Stimulated activated CD8-positive, alpha-beta memory T cell treated with anti-CD3 and anti-CD28 coated beads, Interleukin-7, amount 100 ng/mL, for 24 hours (primary cell): ENCODE measurements at places on chromosomes 7 and 10.

- no peak for DNase-seq
These were observed 18.8 kb upstream of the CHST12 start for GRCh38 chr7:2384354-2385243.

GRCh38 chr7:105295596-105296352, 92.9 kb downstream of the SRPK2 start:
- DNase-seq, result no peak

DNA sequence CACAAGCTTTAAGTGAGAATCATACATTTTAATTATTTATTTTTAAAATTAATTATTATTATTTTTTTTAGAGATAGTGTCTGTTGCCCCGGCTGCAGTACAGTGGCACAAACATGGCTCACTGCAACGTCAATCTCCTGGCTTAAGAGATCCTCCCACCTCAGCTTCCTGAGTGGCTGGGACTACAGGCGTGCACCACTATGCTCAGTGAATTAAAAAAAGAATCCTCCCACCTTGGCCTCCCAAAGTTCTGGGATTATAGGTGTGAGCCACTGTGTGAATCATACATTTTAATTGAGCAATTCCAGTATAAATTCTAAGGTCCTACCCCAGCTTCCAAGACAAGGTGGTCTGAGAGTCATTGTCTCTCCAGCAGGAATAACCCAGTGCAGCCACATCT, 172.4 kb downstream of the JAZF1 start:
- no peak for DNase-seq

GRCh38 chr10:113000442-113000841, 50.4 kb downstream of the TCF7L2 start:
- no peak for DNase-seq

GRCh38 chr7:51759985-51760384, 443.4 kb upstream of the COBL start:
- DNase-seq, result no peak

- DNase-seq, result no peak
These were observed 175.7 kb upstream of the PCLO start for GRCh38 chr7:83338277-83338950.

- no peak for DNase-seq
These were observed 107.9 kb upstream of the PPIF start for GRCh38 chr10:79239275-79239779.

DNA sequence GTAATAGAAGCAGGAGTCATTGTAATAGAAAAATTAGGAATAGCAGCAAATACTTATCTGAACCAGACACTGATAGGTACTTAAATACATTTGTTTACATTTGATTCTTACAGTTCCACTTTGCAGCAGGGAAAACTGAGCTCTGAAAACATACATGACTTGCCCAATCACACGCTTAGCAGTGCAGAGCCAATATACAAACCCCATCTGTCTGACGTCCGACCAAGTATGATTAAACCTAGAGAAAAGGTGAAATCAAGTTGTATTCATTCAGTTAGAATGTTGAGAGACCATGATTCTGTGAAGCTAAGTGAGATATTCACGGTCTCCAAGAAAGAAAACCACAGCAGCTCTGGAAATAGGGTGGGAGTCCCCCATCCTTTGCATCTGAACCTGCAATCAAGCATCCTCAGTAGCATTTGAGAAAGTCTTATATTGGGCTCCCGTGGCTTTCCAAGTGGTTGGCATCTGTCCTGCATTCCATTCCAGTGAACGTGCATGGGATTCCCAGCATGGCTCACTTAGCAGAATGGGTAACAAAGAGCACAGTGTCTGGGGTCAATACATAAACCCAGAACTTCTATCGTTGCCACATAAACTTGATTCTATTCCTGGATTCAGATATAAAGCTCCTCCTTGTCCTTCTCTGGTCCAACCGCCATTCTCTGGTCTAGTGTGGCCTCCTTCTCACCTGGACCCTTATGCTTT, 148.7 kb upstream of the RSU1 start:
- DNase-seq, result no peak

- DNase-seq, result no peak
These were observed 111.8 kb upstream of the NANOS1 start for GRCh38 chr10:118917701-118918100.

GRCh38 chr7:76142861-76143260, 58.8 kb upstream of the SRRM3 start:
- DNase-seq, result no peak

DNA sequence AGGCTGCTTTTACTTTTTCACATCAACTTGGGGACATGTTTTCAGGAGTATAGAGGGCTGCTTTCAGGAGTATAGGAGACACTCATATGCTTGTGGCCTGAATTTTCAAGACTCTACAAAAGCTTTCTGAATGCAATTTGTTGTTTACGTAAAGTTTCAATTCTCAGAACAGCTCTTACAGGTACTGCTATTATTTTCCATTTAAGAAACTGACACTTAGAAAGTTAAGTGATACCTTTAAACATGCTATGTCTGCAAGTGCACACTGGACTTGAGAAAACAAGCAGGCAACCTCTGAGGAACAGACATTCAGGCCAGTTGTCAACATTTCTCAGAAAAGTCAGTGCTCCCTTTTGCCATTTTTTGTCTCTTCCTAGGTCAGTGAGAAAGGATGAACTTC, 70.0 kb upstream of the PHYHIPL start:
- DNase-seq, result no peak

GRCh38 chr7:91759205-91759863, 121.2 kb downstream of the MTERF1 start:
- DNase-seq, result no peak

- DNase-seq, result no peak
These were observed 220.5 kb downstream of the KLF6 start for GRCh38 chr10:3564346-3565002.

- DNase-seq, result no peak
These were observed 110.5 kb downstream of the DYNC2I1 start for GRCh38 chr7:158966780-158967390.

GRCh38 chr10:80472234-80473095, 18.4 kb downstream of the TSPAN14 start:
- DNase-seq, result no peak

DNA sequence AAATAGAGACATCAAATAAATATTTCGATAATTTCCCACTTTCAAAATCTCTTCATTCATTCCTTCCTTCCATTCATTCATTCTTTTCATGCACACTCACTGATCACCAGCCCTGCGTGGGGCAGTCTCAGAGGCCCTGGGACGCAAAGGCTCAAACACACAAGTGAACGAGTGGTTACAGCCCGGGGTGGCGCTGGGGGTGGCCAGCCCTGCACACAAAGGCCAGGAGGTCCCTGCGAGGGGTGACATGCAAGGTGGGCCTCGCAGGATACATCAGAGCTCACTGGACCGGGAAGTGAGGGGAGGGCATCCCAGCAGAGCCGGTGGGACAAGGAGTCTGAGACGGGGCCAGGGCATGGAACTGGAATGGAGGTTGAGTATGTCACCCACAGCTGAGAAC, 29.9 kb upstream of the TTYH3 start:
- DNase-seq, result no peak

GRCh38 chr10:44240584-44241205, 144.2 kb downstream of the CXCL12 start:
- no peak for DNase-seq

DNA sequence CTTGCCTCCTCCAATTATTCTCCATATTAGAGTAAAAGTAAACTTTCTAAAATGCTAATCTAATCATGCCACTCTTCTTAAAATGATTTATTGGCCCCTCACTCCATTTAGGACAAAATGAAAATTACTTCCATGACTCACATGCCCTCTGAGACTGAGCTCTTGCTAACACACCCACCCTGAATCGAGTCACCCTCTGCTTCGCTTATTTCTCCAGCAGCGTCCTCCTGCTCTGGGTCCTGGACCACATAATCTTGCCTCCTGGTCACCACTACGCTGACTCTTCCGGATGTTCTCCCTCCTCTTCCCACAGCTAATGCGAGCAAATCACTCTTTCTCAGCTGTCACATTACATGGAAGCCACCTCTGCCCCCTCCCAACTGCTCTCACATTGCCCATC, 384.0 kb upstream of the FZD8 start:
- DNase-seq, result no peak

- DNase-seq, result no peak
These were observed 66.2 kb upstream of the SDK1 start for GRCh38 chr7:3234851-3235250.

GRCh38 chr10:23150091-23150490, 42.0 kb upstream of the PTF1A start:
- no peak for DNase-seq

DNA sequence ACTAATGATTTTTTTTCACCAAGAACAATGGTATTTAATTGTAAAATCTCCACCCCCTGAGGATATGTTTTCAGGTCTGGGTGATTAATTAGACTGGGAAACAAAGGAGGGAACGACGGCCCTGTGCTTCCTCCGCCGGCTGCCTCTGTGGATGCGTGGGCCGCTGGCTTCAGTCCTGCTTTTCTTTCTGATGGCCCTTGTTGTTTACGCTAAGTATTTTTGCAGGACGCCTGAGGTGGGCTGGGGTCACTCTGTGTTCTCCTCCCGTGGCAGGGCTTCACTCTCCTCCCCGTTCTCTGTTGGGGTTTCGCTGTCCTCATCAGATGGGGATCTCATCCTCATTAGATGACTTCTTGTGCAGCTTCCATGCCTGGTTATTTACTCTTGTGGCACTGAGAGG, 5.2 kb upstream of the ACBD5 start:
- DNase-seq, result no peak

DNA sequence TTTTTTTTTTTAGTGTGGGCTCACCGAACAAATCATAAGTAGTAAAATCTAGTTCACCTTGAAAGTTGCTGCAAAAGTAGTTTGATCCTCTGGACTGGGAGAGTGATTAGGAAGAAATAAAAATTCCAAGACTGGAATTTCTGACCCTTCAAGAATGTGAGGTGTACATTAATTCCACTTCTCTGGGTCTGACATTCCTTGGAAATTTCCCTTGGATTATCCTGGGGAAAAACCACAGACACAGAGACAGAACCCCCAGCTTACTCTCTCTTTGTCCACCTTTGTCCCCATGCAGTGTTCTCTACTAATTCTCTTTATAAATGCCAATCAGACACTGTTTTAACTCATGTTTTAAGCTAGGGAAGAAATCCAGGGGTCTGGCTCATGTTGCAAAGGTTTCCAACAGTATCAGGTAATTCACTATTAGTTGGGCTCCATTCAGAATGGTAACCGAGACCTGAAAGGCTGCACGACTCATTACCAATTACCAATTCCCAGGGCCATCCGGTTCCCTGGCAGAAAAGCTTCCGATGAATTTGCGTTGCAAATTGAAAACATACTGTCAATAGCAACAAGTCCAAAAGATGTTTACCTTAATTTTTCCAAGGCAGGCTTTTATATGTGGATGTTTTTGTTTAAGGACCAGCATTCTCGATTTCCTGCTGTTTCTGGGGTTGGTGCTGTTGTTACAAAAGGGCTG, 86.3 kb downstream of the BAMBI start:
- DNase-seq, result no peak

GRCh38 chr7:14751461-14751860, 151.1 kb downstream of the DGKB start:
- DNase-seq, result no peak

DNA sequence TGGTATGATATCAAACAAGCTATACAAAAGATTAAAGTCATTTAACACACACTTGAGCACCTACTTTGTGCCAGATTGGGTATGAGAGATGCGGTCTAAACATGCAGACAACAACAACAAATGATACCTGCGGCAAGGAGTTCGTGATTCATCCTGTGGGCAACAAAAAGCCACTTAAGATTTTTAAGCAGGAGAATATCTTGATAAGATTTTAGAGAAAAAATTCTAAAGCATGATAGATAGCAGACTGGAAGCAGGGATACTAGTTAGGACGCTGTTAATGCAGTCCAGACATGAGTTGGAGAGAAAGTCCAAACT, 1.6 kb upstream of the KBTBD2 start:
- no peak for DNase-seq

DNA sequence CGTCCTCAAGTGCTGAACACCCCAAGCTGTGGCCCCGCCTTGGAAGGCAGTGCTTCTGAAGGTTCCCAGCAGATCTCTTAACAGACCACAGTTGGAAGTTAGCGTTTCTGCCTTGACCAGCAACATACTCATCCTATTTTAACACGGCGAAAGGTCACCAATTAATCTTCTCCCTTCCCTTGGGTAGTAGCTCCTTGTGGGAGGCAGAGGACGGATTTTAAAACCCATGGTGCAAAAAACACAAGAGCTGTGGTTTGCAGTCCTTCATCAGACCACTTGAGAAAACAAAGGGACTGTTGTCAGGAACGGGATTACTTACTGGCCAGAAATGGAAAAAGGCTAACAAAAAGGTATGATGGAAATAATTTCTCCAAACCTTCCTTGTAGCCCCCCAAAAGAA, 87.3 kb downstream of the BEND7 start:
- no peak for DNase-seq

DNA sequence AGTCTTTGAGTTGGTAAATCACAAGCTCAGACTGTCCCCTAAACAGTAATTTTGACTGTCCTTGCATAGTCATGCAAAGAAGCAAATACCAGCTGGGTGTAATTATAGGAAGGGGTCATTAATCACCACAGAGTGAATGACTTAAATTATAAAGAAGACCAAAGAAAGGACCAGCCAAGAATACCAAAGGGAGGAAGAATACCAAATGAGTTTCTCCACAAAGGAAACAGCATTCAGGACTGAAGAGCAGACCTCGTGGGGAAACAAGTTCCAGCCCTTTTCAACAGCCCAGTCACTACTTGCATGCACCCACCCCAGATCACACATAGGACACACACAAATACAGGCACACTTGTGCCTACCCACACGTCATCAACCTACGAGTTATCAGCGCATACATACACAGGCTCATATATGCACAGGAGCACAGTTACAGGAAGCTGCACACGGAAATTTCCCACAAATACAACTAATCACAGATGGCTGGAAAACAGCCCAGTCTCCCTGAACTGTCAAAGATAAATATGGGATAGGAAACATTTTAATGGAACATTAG, 77.6 kb downstream of the DENND2A start:
- no peak for DNase-seq

DNA sequence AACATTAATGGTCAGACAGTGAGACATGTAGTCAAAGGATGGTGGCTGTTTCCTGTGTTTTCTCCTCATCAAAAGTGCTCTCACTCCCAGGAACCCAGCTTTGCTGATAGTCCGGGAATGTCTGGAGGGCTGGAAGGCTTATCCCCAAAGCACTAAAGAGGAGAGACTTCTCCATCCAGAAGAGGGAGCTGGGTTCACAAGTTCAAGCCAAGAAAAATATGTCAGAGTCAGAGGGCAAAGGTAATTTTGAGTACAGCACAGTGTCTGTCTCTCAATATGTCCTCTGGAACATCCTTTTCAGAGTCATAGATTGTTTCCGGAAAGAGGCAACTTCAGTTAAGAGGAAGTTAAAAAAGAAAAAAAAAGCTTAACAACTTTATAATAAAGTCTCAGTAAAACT, 281.5 kb upstream of the PHYHIPL start:
- DNase-seq, result no peak

DNA sequence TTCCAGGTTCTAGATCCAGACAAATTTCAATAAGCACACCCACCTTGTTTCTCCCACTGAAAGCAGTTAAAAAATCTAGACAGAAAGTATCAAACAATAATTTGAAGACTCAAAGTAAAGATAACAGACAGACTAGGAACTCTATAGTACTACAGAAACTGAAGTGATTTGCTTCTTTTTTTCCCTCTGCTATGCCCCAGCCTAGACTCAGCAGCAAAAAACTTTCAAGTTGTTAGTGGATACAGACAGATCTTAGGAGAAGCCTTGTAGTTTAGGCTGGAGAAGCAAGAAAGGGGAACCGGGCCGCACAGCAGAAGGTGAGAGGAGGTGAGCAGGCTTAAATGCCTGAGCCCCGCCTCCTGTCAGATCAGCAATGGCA, 65.1 kb downstream of the IGF2BP3 start:
- no peak for DNase-seq
